ENCODE measurements at places on chromosomes 2 and 18. TPM values are rescaled to one million over a fixed set of nuclear protein-coding genes. Genes with fewer than 3 reads are reported as not detected.

- DNase-seq: peak; percentile 41
Measured at GRCh38 chr2:60641811-60642788, 88.6 kb upstream of the BCL11A start.

- no peak for DNase-seq
Measured at GRCh38 chr2:22487036-22487435, 897.9 kb upstream of the KLHL29 start.

Gene ASXL3
- not detected for total RNA-seq

DNA sequence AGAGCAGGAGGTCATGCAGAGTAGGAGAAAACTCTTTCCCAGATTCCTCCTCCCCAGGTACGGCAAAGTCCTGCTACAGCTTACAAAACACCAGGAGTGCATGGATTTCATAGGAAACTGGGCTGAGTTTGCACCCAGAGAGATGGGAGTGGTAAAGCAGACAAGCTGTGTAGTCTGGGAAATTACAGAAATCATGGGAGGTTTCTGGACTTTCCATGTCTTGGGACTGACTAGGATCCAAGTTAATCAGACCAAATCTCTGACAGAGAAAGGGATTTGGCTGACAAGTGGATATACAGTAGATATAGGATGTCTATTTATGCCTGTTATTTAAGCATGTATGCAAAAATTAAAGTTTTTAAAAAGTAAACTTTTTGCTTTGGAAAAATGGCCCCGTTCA lies 205.4 kb upstream of the ACVR2A start:
- no peak for DNase-seq

DNA sequence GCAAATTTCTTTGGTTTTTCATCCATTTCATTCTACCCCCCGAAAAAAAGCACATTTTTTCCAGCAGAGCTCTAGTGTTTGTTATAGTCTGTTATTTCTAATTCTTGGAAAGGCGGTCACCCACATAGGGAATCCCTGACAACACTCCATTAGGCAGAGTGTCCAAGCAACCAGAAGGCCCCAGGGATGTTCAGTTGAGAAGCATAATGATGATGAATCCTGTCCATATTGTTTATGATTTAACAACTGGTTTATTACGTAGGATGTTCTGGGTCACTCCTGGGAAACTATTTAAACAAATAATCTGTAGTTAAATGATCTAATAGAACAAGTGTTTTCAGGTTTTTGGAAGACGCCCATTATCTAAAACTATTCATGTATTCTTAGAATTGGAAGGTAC lies 388.7 kb downstream of the TNS1 start:
- DNase-seq: no peak

Gene ATOH8
- total RNA-seq: not detected

Gene CD8B2
- total RNA-seq: not detected

DNA sequence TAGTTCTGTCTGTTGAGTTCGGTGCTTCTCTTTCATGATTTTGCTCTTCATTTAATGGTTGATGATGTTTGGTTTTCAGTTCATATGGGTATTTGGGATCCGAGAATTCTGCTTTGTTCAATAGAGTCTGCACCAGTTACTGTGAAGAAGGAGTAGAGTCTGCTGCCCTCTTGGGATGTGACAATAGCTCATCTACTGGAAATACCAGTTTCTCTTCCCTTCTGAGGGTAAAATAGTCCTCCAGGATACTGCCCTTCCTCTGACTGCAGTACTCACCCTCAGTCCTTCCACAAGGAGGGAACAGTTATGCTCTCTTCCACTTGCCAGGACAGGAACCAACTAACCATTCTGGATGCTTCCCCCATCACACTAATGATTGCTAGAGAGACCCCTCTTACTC lies 12.5 kb upstream of the TNFAIP6 start:
- no peak for DNase-seq

DNA sequence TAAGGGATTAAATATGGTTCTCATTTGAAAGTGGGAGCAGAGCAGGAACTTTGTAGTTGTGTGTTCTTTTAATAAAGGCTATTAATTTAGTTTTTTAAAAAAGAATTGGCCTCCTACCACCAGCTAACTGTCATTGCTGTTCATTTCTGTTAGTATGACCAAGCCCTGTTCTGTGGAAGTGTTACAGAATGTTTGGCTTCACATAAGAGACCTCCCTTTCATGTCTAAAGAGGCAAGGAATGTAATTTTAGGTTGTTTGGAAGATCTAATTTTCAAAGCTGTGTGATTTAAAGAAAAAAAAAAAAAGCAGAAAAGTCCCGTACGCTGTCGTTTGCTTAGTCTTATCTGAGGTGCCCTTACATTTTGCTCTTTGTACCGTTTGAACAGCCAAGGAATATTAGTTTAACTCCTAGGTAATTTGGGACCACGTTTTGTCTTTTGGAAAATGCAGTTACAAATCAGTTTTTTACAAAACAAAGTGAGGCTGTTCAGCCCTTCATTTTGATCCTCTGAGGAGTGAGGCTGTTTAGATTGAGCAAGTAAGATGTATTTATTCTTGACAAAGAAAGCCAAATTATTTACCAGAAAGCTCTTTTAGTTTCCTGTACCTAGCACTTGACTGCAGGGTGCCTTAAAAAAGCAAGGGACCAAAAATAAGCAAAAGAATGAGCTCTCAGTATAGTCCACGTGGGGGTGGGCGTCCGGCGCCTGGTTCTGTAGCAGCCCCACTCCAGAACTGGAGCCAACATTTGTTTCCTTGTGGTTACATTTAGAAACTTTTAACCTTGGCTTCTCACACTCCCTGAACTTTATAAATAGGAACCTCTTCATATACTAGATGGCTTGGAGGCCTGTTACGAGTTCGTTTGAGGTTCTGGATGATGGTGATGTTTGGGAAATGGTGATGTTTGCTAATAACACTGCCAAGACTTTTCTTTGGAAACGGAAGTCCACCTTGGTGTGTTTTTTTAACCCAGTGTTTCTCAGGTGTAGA lies 136.2 kb downstream of the FMNL2 start:
- DNase-seq: no peak

DNA sequence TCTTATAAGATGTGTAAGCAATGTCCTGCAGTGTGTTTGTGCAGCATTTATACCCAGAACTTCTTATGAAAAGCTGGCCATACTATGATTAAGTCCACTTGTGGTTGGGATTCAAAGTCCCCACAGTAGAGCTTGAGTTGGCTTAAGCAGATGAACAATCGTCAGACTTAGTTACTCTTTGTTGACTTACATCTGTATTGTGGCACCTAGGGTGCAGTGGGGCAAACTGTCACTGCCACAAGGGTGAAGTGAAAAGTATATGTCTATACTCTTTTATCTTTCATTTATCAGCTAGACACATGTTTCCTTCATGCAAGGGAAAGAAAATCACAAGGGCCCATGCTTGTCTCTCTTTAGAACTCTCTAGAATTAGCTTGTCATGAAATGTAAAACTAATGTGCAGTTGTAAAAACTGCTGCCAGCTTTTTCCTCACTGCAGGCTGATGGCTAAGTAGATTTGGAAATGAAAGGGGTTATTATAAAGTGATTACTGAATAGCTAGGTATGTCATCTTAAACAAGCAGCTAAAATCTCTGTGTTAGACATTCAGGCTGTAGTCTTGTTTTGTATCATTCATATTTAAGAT lies 474.5 kb downstream of the PTPRM start:
- no peak for DNase-seq

Gene UGT1A6
- total RNA-seq: not detected

GRCh38 chr2:156279446-156280150 lies 52.9 kb downstream of the NR4A2 start:
- no peak for DNase-seq

Gene KIF3C
- total RNA-seq: 3.0 TPM

GRCh38 chr2:163324677-163325076 lies 411.1 kb downstream of the FIGN start:
- DNase-seq: no peak

- DNase-seq: no peak
Measured at GRCh38 chr2:202061695-202062094, 11.4 kb upstream of the KIAA2012 start.

DNA sequence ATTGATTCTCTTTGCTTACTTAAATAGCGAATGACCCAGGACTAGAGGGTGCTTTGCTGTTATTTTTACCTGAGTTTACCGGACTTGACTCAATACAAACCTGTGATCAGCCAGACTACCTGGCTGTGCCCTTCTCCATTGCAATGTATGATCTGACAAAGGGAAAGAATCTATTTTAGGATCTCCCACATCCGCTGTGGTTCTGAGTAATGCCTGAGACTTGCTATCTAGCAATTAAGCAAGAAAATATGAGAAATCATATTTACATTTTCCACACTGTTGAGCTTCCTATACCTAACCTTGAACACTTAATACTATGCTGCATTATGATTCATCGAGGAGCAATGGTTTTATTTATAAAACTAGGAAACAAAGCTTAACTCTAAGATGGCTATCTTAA lies 215.2 kb downstream of the RAD51AP2 start:
- no peak for DNase-seq

Gene PLGLB1
- total RNA-seq: 0.37 TPM

GRCh38 chr18:46761059-46761769 lies 4.4 kb upstream of the ST8SIA5 start:
- no peak for DNase-seq

GRCh38 chr2:180472133-180472532 lies 465.0 kb upstream of the CWC22 start:
- no peak for DNase-seq

Gene CXCR1
- not detected for total RNA-seq

DNA sequence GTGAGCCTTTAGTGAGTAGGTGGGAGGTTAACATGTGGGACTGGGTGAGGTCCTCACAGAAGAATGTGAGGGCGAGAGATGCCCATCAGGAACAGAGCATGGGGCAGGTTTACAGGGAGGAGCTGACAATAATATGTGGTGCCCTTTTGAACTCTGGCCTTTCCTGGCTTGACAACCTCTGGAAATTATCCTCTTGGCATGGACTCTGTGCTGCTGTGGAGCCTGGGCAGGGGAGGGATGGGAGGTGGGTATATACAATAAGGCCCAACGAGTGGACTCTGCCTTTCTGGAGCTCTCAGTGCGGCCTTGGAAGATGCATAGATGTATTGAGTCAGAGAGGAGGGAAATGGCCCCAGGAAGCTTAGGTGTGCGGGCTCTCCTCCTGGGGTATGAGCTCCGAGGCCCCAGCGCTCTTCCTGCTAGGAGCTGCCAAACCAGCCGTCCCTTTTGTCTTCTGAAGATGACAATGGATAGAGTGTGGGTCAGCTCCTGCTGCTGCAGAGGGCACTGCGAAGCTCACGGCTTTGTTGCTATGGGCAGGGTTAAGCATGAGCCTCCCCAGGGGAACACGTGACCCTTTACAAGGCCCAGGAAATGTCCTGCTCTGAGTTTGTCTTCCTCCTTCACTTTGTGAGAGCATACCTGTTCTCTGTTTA lies 8.7 kb upstream of the PSD4 start:
- DNase-seq: no peak

Gene C2orf74
- 12.7 TPM for total RNA-seq

Gene MC2R
- not detected for total RNA-seq

DNA sequence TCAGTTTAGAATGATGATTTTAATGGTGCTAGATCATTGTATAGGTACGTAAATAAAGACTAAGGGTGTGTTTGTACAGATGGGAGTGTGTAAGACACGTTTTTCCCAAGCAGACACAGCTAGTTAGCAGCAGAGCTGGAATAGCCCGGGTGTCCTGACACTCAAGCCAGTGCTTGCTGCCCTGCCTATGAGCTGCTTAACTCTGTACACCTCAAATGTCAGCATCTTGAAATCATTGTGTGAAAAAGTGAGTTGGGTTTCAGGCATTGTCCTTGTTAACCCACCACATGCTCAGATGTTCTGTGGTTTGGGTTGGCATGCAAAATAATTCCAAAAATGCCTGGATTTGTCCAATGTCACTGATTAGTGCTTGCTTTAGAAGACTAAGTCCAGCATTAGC lies 13.0 kb upstream of the TET3 start:
- DNase-seq: no peak

- DNase-seq: no peak
Measured at GRCh38 chr2:17326717-17327116, 191.5 kb downstream of the RAD51AP2 start.

- DNase-seq: peak; percentile 40
Measured at GRCh38 chr2:239143858-239144712, 256.7 kb downstream of the HDAC4 start.

GRCh38 chr2:104856086-104856972 lies 2.4 kb downstream of the POU3F3 start:
- DNase-seq: no peak

- no peak for DNase-seq
Measured at GRCh38 chr2:240530181-240530580, 27.6 kb downstream of the ANKMY1 start.

DNA sequence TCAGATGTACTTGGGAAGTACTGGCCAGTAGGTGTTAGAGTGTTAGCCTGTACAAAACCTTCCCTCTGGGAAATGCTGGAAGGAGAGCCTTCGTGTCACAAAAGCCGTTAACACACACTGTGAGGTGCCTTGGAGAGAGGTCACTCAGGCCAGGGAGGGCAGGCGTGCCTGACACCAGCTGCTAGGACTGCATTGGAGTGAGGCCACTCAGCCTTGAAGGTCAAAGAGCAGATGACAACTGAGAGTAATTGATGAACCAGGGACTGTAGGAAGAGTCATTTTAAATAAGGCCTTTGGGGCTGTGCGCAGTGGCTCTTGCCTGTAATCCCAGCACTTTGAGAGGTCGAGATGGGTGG lies 45.4 kb downstream of the ASAP2 start:
- no peak for DNase-seq

DNA sequence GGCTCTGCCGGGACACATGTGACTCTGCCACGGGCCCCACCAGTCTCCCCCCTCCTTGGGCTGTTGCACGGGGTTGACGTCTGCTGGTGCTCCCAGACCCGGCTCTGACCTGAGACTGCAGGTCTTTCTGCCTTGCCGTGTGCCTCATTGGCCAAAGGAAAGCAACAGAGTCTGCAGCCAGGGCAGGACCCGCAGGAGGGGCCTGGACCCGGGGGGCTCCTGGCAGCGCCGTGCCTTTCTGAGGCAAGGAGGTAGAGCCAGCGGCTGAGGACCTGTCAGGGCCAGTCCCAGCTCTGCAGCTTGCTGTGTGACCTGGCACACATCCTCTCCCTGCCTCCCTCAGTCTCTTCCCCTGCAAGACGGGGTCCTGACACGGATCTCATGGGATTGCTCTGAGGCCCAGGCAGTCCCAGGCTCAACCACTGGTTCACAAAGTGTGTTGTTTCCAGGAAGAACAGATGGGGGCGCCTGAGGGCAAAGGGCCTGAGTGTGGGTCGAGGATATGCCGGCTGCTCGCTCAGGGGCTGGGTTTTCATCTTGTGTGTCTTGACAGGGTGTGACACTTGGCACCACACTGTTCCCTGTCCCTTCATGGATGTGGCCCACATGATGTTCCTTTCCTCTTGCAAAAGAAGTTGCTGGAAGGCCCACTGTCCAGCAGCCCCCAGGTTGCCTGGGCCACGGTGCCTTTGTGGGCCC lies 9.0 kb downstream of the CAPN10 start:
- DNase-seq: peak; percentile 53

Gene MPP4
- not detected for total RNA-seq

- DNase-seq: no peak
Measured at GRCh38 chr2:138922973-138923563, 142.9 kb upstream of the NXPH2 start.

DNA sequence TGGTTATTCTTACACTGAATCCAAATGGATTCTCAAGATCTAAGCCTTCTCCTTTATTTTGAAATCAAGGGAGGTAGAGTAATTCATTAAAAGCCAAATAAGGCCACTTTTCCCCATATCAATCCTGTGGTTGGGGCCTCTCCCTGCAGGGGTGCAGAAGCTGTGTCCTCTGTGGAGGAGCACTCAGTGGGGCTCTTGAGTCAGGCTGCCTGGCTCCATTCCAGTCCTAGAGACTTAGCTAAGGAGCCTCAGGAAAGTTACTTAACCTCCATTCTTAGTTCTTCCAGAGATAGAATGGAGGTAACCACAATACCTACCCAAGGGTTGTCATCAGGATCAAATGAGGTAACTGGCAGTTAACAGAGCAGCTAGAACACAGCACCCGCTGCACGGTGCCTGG lies 564.3 kb downstream of the CMPK2 start:
- DNase-seq: no peak
